ENCODE measurements at places on chromosomes 12 and 14.

GRCh38 chr12:124453419-124454351, 113.7 kb downstream of the NCOR2 start:
- peak; percentile 99 for DNase-seq

- DNase-seq, result no peak
Measured at GRCh38 chr12:121114019-121114639, 18.5 kb upstream of the P2RX7 start.

- DNase-seq, result peak; percentile 62
Measured at GRCh38 chr12:12081836-12082497, 11.2 kb downstream of the BCL2L14 start.

DNA sequence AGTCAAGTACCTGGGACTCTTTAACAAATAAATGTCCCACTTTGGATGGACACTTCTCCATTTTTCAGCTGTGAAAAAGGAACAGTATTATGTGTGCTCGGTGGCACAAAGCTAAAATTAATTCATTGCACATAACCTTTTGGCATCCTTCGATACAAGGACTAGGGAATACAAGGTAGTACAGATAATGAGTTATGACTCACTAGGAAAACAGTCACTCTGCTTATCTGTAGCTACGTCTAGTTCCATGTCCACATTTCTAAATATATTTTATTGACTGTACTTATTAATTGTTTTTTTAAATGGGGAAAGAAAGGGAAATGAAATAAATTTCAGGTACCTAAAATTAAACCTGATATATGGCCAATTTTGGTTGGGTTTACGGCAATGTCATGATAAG, 35.2 kb upstream of the RIC8B start:
- no peak for DNase-seq

- no peak for DNase-seq
Measured at GRCh38 chr12:66960006-66960405, 281.1 kb upstream of the GRIP1 start.

DNA sequence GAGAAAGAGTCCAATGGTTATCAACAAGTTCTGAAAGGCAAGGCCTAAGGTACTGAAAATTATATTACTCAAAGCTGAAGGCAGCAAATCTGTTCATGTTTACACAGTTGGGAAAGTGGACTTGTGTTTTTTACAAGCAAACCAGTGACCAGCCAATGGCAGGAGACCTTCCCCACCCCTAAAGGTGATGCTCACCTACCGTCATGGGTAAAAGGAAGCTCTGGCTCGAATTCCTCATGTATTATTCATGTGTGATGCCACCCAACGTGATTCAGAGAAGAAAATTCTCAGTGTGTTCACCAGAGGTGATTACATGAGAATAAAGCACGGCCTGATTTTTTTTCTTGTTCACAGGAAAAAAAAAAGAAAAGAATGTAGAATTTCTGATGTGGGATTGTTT, 1161.2 kb upstream of the SEL1L start:
- no peak for DNase-seq

GRCh38 chr12:39125566-39125965, 220.2 kb upstream of the CPNE8 start:
- DNase-seq, result no peak

GRCh38 chr14:63603749-63604277, 37.9 kb downstream of the WDR89 start:
- no peak for DNase-seq

- DNase-seq, result no peak
Measured at GRCh38 chr14:29037411-29037810, 270.8 kb downstream of the FOXG1 start.

DNA sequence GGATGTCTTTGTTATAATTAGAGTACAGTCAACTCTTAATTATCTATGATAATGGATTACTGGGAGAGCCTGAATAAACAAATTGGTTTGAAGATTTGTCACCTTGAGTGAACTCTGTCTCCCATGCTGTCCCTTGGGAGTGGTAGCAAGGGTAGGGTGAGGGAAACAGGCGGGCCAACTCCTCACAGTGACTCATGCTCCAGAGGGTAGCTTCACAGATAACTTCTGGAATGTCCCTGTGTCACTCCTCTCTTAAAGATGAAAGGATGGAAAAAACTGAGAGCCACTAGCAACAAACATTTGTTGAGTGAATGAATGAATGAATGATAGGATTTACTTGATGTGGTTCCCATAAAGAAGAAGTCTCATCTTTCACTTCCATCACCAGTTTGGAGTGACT, 53.5 kb downstream of the RASSF9 start:
- DNase-seq, result no peak

DNA sequence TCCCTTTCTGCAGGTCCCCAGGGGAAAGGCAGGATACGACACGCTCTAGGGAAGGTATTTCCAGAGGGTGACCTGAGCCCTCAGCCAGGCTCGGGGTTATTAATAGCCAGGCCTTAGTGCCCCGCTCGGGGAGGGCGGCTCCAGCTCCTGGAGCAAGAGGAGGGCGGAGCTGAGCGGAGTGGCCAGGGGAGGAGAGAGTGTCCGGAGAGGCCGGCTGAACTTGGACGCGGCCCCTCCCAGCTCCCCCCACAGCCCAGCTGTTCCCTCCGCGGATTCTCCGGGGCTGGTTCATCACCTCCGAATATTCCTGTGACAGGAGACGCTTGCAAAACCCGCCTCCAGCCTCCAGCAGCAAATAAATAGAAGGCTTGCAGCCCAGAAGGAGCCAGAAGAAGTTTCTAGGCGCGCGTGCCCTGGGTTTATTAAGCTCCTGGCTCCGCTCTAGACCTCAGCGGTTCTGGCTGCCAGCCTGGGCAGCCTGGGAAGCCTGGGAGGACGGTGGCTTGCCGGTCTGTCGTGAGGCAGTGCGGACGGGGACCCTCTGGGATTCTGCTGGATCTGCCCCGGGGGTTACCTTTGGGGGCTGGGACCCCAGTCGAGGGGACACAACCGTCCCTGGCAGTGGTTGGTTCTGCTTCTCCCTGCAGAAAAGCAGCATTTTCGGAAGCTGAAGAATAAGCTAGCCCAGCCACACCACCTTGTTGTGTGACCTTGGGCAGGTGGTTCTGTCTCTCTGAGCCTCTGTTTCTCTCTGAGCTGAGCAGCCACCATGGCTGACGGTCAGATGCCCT, at the start of gene HSPB8:
HSPB8 (plus strand) TSS at position 388 of the 791 bp plus-strand sequence; CDS start at position 770, 382 bp downstream.
- DNase-seq, result no peak

- no peak for DNase-seq
Measured at GRCh38 chr14:22980672-22981089, 1.7 kb downstream of the AJUBA start.

DNA sequence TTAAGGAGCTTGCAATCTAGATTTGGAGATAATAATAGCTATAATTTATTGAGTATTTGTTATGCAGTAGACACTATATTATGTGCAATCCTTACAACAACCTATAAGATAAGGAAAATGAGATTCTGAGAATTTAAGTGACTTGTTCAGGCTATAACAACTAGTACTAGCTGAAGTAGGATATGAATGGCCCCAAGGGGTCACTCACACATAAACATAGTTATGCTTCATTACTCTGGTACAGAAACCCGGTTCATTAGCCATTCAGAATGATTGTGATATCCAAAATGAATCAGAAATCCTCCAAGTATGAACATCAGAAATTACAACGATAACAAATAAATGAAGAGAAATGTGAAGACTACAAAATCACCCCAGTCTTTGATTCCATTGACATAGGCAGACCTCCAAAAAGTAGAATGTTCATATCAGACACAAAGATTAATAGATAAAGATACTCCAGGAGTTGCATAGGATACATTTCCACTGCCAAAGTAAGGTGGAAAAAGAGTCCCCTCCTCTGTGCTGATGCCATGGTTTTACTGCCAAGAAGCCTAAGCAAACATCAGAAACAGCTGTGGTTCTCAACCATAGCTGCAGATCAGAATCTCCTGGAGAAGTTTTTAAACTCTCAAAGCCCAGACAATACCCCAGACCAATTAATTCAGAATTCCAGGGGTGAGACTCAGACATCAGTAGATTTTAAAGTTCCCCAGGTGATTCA, 8.6 kb upstream of the NID2 start:
- no peak for DNase-seq

- peak; percentile 39 for DNase-seq
Measured at GRCh38 chr12:65902500-65902899, 78.2 kb downstream of the HMGA2 start.
